Fibroblast of skin of right biceps (primary cell): ENCODE measurements at places on chromosomes 5 and 9.

DNA sequence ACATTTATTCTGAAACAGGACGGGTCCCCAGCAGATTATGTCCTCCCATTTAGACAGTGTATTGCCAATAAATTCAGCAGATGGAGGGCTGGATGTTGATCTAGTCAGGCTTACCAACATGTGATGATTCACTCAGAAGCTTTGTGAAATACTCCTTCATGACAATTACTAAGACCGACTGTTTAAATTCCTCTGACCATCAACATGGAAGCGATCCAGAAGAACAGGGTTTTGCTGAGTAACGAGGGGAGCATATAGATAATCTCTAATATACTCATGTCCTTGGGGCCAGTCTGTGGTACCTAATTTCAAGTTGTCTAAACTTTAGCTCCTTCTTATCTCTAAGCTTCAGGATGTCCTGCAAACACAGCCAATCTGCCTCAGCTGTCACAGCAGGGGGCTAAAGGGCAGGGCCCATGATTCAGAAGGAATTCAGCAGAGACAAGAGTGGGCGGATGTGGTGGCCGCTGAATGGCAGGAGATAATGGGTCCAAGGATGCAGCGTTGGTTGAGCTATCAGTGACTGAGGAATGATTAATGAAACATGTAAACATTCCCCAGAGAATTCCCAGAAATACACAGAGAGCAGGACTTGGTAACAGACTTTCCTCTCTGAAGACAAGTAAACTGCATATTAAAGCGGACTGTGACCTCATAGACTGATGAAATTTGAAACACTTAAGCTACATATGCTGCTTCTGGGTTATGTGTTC is 109.4 kb downstream of the ANKRD55 start:
- DNase-seq, result peak; percentile 100

GRCh38 chr5:35087991-35088390 is 40.2 kb upstream of the AGXT2 start:
- DNase-seq, result peak; percentile 37

GRCh38 chr5:164687391-164687790 is 1182.0 kb downstream of the MAT2B start:
- no peak for DNase-seq

- no peak for DNase-seq
These were observed 48.7 kb upstream of the CEMIP2 start for GRCh38 chr9:71816916-71817451.

- DNase-seq, result no peak
These were observed 33.5 kb upstream of the SMU1 start for GRCh38 chr9:33109850-33110595.

DNA sequence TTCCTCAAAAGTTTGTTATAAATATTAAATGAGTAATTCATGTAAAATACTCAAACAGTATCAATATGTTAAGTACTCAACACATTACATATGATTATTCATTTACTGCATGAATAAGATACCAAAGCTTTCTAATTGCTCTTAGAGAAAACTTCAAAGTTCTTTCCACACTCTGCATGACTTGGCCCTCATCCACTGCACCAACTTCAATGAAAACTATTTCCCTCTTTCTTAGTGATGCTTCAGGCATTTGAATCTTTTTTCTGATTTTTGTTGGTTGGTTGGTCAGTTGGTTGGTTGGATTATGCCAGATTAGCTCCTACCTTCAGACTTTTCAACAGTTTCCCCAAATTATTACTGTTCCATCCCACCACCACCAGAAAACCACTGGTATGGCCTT is 314.7 kb upstream of the RGMB start:
- DNase-seq, result peak; percentile 67

DNA sequence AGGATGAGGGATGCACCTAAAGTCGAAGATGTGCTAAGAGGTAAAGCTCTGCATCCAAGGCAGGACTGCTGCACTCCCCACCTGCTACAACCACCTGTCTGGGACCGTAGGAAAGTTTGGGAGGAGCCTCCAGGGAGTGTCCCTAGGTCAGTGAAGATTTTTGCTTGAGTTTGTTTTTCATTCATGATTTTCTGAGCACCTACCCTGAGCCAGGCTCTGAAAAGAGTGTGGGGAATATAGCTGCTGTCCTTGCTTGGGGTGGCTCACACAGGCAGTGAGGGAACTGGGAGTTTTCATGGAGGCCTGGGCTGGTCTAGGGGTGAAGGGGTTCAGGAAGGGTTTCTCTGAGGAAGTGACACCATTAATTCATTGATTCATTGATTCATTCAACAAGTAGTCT is 48.9 kb downstream of the SAR1B start:
- no peak for DNase-seq

- DNase-seq, result peak; percentile 96
These were observed 103.5 kb upstream of the NR3C1 start for GRCh38 chr5:143506836-143507552.

GRCh38 chr5:52269401-52269800 is 518.3 kb upstream of the ITGA1 start:
- no peak for DNase-seq

DNA sequence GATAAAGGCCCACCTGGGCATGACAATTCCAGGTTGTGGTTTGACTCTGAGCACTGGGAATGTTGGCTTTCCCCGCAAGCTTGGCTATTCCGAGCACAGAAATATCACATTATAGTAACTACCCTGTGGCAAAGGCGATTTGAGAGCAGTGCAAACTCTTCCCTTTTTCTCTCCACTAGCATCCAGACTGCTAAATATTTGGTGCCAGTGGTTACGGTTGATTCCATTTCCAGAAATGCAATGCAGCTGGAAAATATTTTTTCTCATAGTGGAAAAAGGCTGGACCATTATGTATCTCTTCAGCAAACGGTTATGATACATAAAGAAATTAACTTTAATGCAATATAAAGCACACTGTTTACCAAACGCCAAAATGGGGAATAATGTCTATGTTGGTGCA is 158.0 kb downstream of the ENC1 start:
- DNase-seq, result no peak

DNA sequence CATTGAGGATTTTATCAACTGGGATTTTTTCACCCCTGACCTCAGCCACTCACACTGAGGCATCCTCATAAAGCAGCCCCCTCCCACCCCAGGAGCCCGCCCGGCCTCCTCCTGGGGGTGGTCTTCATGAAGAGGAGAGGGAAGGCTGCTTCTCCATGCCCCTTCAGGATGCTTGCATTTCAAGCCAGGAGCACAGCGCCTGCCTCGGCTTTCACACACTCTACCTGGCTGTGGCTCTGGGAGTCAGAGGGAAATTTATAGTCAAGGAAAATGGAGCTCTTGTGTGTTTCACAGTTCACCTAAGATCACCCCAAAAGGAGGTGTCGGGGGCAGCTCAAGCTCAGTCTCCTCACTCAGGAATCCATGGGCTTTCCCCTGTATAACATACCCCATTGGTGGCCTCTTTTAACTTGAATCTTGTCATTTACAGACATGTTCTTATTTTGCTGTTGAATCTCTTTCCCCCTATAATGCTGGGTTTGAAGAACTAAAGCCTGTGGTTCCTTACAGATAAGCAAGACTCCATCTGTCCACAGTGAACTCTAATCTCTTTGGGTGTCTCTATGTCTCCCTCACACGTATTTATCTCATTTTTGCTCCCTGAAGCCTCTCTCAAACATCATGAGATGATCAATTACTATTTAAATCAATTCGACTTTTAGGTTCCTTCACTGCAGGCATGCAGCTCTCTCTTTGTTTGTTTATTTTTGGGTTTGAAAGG is 22.6 kb upstream of the IQGAP2 start:
- DNase-seq, result no peak

- no peak for DNase-seq
These were observed 466 bp downstream of the SMC2 start for GRCh38 chr9:104094534-104095015.

- DNase-seq, result peak; percentile 64
These were observed 74.7 kb downstream of the PIK3R1 start for GRCh38 chr5:68290260-68290674.

GRCh38 chr9:110874963-110875674 is 163.2 kb downstream of the LPAR1 start:
- DNase-seq, result no peak

- DNase-seq, result no peak
These were observed 19.3 kb upstream of the WNT8A start for GRCh38 chr5:138064526-138064925.

- DNase-seq, result no peak
These were observed 105.5 kb upstream of the TUT7 start for GRCh38 chr9:86459599-86460155.

DNA sequence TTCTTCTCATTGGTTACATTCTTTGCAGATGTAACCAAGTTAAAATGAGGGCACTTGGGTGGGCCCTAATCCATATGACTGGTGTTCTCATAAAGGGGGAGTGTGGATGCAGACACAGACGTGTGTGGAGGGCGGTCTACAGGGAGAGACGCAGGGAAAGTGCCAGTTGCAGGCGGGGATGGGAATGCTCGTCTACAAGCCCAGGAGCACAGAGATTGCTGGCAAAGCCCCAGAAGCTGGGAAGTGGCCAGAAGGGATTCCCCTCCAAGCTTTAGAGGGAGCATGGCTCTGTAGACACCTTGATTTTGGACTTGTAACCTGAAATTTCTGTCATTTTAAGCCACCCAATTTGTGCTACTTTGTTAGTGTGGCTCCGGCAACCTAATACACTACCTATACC is 96.8 kb upstream of the CTSL start:
- no peak for DNase-seq

DNA sequence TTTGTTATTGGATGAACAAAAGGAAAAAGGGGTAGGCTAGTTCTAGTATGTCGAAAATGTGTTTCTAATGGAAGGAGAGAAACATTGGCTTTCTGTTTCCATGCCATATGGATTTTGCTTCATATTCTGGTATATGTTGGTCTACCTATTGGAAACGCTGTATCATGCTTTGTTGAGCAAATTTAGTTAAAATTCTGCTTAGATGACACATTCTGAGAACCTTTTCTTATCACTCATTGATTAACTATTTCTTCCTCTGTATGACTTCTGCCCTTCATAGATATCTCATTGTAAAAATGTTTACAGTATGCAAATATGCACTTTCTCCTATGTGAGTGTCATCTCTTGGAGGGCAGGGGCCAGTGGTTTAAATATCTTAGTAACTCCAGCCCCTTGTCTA is 68.8 kb upstream of the GPR151 start:
- no peak for DNase-seq

GRCh38 chr5:71782393-71782770 is 63.3 kb downstream of the CARTPT start:
- no peak for DNase-seq

- DNase-seq, result peak; percentile 38
These were observed 95.7 kb downstream of the KCNT1 start for GRCh38 chr9:135797507-135798262.

DNA sequence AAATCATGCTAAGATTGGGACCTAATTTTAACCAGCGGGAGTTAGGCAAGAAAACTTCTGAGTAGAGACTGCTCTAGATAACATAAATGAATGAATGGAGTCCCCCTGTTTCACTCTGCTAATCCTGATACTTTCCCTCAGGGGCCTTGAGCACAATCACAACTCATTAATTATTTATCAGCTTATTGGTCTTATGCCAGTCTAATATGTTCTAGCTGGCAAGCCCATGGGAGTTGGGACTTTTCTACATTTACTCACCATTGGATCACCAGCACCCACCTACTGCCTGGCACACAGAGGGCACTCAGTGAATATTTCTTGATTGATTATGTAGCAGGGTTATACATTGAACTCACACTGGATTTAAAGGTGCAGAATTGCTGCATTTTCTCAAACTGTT is 13.5 kb upstream of the TMED7 start:
- DNase-seq, result no peak

- DNase-seq, result no peak
These were observed 188.3 kb upstream of the MEF2C start for GRCh38 chr5:89071101-89071940.

DNA sequence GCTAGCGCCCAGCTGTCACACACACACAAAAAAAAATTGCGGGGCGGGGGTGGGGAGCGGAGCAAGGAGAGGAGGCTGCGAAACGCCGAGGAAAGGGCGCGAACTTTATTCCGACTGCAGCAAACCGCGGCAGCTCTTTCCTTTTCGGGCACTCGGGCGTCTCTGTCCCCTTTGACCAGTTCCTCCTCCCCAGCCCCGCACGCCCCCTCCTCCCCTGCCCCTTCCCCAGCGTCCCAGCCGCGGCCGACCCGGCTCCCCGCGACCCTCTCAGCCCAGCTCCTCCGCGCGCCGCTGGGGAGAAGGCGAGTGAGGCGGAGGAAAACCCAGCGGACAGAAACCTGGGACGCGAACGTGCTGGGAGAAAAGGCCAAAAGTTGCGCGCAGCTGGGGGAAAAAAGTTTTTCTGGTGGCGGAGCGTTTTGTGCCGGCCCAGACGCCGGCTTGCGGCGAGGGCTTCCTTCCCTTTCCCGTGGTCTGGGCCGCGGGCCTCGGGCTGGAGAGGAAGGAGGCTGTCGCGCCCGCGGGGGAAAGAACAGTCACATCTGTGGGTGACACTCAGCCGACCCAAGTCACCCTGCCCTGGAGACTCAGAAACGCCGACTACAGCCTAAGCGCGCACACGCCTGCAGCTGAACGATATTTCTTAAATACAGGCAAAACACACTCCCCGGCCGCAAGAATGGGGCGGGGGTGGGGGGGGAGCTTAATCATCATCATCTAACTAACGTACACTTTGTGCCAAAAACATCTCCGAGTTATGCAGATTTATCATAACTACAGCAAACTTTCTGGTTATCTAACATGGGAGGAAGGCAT is 1.1 kb upstream of the BNC2 start:
- DNase-seq, result peak; percentile 95

DNA sequence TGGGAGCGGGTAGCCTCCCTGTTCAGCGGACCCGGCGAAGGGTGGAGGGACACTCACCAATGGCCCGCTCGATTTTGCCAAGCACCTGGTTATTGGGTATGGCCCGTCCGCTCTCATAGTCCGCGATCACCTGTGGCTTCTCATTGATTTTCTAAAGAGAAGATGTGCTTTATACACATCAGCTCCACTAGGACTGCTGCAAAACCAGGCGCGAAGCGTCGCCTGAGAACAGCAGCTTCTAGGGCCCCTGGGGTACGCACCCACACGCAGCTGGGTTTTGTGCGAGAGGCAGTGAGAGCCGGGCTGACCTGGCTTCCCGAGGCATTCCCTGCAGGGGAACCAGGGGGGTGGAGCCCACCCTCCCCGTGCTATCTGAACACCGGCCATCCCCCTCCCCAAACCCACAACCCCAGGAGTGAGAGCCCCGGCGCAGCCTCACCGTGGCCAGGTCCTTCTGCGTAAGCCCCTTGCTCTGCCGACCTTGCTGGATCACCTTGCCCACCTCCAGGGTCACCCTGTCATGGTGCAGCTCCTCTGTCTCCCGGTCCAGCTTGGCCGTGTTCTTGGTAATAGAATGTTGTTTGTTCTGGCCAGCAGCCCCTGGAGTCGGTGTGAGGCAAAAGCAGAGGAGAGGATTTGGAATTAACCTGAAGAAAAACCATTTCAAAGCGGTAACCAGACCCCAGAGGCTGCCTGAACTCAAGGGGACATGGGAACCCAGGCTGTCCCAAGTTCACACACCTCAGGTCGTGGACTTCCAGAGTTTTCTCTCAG is 3.1 kb downstream of the EDF1 start:
- DNase-seq, result no peak

- DNase-seq, result no peak
These were observed 19.1 kb downstream of the RAPGEF6 start for GRCh38 chr5:131615957-131616356.
